ENCODE measurements at places on chromosomes 5 and 9.

GRCh38 chr5:147075187-147075586, 159.6 kb upstream of the STK32A start:
- DNase-seq: no peak

DNA sequence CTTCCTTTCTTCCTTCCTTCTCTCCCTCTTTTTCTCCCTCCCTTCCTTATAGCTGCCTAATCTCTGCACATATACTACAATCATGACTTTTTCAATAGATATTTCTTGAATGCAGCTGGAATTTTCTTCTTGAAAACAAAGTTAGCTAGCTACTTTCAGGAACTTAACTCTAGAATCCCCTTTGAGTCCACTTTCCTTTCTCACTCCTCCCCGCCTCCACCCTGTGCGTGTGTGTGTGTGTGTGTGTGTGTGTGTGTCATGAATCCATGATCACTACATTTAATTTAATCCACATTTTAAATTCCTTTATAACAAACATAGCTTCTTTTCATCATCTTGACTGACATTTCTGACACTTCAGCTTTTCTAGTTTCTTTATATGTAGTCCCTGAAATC, 167.5 kb upstream of the KLF9 start:
- no peak for DNase-seq

GRCh38 chr9:133371261-133371711, 4.6 kb downstream of the SURF4 start:
- no peak for DNase-seq

DNA sequence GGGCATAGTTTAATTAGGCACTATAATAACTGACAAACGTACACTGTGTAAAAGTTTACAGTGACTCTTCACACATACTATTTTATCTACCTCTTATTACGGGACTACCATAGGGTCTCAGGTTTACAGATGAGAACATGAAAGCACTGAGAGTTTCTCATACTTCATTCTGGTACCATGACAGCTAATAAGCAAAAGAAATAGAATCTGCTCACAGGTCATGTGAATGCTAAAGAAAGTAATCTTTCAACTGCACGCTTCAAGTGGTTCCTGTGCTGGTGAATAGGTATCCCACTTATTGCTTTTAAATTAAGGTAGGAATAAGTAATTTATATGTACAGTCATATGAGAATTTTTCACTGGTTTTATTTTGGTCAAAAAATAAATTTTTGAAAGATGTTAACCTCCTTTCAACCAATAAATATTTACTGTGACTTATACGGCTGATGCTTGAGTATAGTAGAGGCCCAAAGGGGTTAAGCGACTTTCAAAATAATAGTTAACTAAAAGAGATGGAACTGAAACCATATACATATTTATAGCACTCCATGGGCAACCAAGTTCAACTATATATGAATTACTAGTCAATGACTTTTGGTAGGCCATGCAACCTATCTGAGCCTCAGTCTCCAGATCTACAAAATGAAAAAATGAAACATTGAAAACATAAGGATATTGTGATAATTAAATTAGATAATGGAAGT, 8.1 kb downstream of the CDKN2A start:
- DNase-seq: no peak

DNA sequence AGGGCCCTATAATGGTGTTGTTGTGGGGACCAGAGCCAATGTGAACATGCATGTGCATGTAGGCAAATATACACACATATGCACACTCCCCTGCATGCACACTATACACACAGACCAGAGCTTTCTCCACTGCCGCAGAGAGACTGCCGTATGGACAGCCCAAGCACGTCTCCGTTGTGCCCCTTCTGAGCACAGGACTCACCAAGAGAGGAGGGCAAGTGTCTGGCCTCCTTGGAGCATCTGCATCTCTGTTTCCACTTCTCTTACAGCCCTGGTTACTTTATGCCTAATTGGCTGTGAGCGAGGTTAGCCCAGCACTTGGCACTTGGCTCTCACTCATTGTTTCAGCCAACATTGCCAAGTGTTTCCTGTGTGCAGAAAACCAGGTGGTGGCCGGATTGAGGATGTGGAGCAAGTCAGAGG, 30.4 kb downstream of the CSF2 start:
- peak; percentile 23 for DNase-seq

GRCh38 chr5:62486672-62487071, 74.1 kb downstream of the IPO11 start:
- DNase-seq: no peak

- no peak for DNase-seq
These were observed 10.4 kb downstream of the C9orf152 start for GRCh38 chr9:110197330-110198187.

DNA sequence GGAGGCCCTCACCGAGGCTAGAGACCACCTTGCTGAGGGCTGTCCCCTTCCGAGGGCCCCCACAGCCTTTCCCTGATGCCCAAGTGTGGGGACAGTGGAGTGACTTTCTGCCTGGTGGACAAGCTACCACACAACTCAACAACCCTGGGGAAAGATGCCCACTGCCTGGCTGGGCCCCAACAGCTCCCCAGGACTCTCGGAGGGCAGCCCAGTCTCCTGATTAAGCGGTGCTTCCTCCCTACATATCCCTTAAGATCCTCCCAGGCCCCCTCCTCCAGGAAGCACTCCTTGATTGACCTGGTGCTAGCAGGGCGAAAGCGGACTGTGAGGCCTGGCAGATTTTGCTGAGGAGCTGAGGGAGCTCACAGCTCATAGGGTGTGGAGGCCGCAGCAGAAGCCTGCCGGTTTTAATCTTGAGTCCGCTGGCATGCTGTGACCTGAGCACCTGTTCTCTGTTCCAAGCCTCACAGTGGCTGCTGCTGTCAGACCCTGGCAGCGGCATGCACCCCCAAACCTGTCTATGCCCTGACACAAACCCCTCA, 2.2 kb downstream of the NSMF start:
- no peak for DNase-seq

DNA sequence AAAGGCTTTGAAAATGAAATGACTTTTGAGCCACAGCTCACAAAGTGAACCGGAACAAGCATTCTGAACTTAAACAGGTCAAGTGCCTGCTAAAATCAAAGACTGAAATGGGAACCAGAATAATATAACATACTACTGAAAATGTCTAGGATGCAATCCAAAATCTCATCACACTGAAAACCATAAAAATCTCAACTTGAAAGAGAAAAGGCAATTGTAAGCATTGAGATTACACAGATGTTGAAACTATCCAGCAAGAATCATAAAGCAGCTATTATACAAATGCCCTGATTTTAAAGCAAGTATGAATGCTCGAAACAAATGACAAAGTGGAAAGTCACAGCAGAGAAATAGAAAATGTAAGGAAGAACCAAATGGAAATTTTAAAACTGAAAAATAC, 211.5 kb upstream of the GAS1 start:
- DNase-seq: no peak

DNA sequence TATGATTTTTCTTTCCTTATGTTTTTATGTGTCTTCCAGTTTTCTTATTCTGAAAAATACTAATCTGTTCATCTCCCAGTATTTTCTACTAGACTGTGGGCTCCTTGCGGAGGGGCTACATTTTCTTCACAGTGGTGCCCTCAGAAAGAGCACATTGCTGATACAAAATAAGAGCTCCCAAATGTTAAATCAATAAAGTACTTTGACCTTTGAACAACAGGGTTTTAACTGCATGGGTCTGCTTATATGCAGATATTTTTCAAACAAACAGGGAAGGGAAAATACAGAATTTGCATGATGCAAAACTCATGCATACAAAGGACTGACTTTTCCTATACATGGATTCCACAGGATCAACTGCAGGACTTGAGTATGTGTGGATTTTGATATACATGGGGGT, 79.9 kb upstream of the ACO1 start:
- DNase-seq: no peak

GRCh38 chr9:35658137-35658967, at the start of gene CCDC107:
TSS of gene CCDC107 (plus strand) at chr9:35658292. CDS start at chr9:35658380, 88 bp downstream.
- DNase-seq: peak; percentile 94

GRCh38 chr9:24793787-24794186, 248.1 kb upstream of the IZUMO3 start:
- DNase-seq: no peak

DNA sequence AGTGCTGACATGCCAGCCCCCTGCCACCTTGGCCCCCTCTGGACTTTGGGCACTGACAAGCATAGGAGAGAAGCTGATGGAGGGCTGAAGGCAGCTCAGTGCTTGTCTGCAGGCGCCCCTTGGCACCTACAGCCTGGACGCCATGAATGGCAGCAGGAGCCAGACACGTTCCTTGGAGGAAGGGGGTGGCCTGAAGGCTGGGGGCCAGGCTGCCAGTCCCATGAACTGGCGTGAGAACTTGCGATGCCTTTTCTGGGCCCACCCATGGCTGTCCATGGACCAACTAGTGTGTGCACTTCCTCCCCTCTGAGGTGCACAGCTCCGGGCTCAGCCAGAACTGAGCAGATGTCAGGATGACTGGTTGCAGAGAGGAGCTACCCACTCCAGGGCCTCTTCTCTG, 99.0 kb upstream of the RANBP6 start:
- DNase-seq: no peak

DNA sequence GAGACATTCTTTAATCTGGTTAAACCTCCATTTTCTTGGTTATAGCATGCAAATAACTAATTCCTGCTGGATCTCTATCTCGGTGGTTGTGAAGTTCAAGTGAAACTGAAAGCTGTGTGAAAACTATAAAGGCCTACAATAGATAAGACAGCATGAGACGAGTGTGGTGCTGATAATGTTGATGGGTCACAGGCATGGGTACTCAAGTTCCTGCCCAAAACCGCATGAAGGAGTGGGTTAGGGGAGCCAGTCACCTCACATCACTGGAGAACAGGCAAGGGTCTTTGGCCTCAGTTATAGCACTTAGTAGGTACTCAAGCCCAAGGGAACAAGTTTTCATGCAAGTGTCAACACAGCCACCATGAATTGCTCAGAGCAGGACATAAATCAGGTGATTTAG, 16.7 kb downstream of the HMHB1 start:
- no peak for DNase-seq

DNA sequence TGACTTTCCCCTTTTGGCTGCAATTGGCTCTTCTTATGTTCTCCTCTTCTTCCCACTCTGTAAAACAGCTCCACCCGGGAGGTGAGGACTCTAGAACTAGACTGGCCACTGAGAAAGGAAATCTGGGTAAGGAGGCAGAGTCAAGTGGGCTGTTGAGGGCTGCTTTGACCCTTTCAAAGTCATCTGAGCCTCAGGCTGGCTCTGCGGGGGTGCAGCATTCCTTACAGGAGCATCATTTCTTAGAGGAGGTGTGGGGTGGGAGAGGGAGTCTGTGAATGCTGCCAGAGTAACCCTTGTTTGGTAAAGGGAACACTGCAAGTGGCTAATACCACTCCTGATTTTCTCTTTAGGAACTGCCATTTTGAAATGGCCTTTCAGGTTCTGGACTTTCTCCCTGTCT, 377.7 kb upstream of the SMARCA2 start:
- no peak for DNase-seq

- DNase-seq: no peak
These were observed 378.8 kb upstream of the ZNF608 start for GRCh38 chr5:125125031-125125823.

- no peak for DNase-seq
These were observed 99.0 kb downstream of the TRIM36 start for GRCh38 chr5:115070737-115071136.

- no peak for DNase-seq
These were observed 69.3 kb downstream of the DTWD2 start for GRCh38 chr5:118919016-118919415.

GRCh38 chr9:112180387-112180881, 5.3 kb upstream of the SUSD1 start:
- DNase-seq: no peak

DNA sequence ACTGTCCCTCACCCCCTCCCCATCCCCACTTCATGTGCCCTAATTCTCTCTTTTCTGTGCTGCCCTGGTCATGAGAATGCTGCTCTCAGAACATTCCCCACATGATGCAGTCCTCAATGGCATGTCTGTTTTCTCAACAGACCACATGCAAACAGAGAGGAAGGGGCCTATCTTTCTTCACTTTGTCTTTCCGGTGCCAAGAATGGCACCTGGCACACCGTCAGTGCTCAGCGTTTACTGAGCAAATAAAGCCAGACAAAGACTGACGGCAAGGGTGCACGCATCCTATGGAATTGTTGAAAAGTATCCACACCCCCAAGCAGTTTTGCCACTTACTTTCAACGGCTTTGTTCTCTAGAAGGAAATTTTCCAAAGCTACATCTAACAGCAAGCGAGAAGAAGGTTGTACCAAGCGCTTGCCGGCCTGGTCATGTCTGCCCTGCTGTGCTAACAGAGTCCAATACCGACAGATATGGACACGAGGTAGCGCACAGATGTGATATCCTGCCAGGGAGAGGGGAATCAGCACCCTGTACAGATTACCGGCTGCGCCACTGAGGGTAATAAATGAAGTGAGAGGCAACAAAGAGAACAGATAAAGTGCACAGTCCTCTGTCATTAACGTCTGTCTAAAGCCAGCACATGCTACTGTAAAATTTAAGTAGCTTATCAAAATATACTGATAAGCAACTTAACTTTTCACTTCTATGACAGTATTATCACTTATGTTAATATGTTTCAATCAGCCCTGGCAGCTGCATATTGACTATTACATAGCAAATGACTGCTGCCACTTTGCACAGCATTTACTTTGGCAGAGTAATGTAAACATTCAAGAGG, 251.7 kb downstream of the DENND1A start:
- DNase-seq: no peak

DNA sequence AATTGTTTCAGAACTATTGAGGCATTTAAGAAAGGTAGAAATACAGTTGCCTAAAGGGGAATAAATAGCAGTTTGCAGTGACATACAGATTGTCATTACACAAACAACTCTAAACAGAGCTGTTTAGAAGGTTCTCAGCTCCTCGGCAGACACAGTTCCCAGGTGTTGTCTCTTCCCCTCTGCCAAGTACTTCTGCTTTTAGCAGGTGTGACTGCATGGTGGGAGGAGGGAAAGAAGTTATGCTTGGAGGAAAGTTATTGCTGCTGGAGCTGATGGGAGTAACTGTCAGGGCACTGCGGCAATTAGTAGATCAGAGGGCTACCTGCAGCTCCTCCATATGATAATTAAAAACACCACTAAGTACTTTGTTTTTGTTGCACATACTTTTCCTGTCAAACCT, 14.5 kb downstream of the EDIL3 start:
- no peak for DNase-seq

GRCh38 chr9:96064826-96065481, 189.5 kb downstream of the ERCC6L2 start:
- DNase-seq: no peak

GRCh38 chr5:123115020-123115419, 26.0 kb downstream of the PRDM6 start:
- no peak for DNase-seq

DNA sequence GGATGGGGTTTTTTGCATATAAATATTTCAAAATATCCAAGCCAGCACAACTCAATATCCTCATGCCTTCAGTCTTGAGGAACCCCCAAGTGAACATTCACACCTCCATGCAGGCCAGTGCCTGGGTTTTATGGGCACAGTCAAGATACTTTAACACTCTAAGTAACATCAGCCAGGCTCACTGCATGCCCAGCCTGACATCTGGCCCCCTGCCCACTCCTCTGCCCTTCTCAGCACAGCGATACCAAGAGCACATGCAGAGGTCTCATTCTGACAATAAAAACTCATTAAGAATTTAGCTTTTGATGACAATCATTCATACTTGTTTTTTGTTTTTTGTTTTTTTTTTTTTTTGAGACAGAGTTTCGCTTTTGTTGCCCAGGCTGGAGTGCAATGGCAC, 250.0 kb downstream of the CWC27 start:
- DNase-seq: peak; percentile 37

- no peak for DNase-seq
These were observed 39.4 kb upstream of the TCF7 start for GRCh38 chr5:134075102-134075501.

Data from NCI-H446 (cell line).